ENCODE measurements at places on chromosomes 11 and 22. TPM values are rescaled to one million over a fixed set of nuclear protein-coding genes. Genes with fewer than 3 reads are reported as not detected.

The CREB3L1 gene
- 11.0 TPM for total RNA-seq

The KIRREL3 gene
- 8.5 TPM for total RNA-seq

The PNPLA5 gene
- total RNA-seq: not detected

The SNU13 gene
- total RNA-seq: 69.9 TPM

The ARVCF gene
- 6.5 TPM for total RNA-seq

The MRGPRX3 gene
- not detected for total RNA-seq

The TMPRSS4 gene
- total RNA-seq: not detected

The CD59 gene
- total RNA-seq: 877 TPM

Data from regular cardiac myocyte (primary cell).